Fibroblast of skin of back (primary cell): ENCODE measurements at places on chromosomes 3 and 15.

GRCh38 chr15:54149115-54149531 lies 170.9 kb downstream of the UNC13C start:
- no peak for DNase-seq

GRCh38 chr3:140092848-140093536 lies 158.0 kb downstream of the CLSTN2 start:
- DNase-seq: no peak

- DNase-seq: no peak
These were observed 111.8 kb upstream of the MBNL1 start for GRCh38 chr3:152156880-152157279.

- DNase-seq: peak; percentile 62
These were observed 216.8 kb downstream of the ERC2 start for GRCh38 chr3:56251343-56251945.

- no peak for DNase-seq
These were observed 20.9 kb downstream of the NEK11 start for GRCh38 chr3:131047582-131047981.

DNA sequence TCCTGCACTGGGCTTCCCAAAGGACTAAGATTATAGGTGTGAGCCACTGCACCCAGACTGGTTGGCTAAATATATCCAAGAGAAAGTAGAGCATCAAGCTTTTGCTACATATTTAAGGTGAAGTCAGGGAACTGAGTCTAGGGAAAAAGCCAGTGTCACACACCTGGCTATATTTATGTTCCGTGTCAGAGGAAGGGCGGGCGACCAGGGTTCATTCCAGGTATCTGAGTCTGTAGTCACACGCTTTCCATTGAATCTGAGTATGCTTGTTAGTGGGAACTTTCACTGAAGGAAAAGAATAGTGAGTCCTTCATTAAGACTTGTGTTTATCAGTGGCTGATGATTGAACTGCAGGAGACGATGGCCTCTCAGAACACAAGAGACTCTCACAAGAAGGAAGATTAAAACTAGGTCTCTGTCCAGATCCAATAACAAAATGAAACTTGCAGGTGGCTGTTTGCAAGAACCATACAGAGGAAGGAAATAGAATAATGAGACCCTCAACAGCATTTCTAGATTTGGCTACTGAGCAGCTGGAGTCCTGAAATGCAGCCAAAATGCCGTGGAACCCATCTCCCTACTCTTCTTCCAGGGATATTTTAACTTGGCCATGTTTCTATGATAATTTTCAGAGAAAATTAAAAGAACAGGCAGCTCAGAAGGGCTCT lies 276.3 kb downstream of the THSD4 start:
- no peak for DNase-seq

DNA sequence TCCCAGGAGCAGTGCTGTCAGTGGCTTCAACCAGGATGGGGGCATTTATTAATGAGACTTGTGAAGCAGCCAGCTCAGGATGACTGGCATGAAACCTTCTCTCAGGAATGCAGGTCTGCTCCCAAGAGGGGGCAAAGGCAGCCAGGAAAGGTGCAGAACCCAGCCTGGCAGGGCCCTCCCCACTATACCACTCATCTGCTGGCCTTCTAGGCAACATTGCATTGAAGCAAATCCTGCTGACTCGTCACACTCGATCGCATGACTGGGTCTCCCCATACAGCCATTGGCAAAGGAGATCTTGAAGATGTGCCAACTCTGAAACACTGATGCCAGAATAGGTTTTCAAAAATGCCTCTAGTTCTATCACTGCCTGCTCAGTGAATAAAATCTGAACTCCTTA lies 65.7 kb upstream of the CMTM7 start:
- no peak for DNase-seq

- peak; percentile 4 for DNase-seq
These were observed 125.4 kb downstream of the TP63 start for GRCh38 chr3:189756582-189757078.

DNA sequence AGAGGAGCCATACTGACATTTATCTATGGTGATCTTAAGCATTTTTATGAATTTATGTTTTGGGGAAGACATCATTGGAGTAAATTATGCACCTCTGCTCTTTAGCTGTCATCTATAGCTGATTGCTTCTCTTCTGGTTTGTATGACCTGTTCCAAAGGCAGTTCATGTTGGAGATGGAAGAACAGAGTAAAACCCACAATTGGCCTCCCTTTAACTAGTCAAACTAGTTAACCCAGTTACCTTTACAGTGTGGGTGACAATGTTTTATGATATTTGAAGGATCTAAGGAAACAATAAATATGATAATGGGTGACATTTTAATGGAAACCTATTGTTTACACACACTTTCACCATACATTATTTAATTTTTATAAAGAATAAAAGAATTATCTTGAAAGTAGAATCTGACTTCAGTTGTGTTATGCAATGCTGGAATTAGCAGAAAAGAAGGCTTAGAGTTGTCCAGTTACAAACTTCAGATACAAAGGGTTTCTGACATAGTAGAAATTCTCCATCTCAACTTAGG lies 263.5 kb downstream of the NFKBIZ start:
- no peak for DNase-seq

GRCh38 chr3:74360406-74360805 lies 254.1 kb downstream of the CNTN3 start:
- no peak for DNase-seq
